ENCODE measurements at places on chromosomes 3 and 15. TPM values are rescaled to one million over a fixed set of nuclear protein-coding genes. Genes with fewer than 3 reads are reported as not detected.

GRCh38 chr3:52572221-52572620 lies 35.8 kb downstream of the UQCC5 start:
- DNase-seq: no peak

GRCh38 chr3:127637546-127637945 lies 8.6 kb downstream of the PODXL2 start:
- DNase-seq: peak; percentile 79

DNA sequence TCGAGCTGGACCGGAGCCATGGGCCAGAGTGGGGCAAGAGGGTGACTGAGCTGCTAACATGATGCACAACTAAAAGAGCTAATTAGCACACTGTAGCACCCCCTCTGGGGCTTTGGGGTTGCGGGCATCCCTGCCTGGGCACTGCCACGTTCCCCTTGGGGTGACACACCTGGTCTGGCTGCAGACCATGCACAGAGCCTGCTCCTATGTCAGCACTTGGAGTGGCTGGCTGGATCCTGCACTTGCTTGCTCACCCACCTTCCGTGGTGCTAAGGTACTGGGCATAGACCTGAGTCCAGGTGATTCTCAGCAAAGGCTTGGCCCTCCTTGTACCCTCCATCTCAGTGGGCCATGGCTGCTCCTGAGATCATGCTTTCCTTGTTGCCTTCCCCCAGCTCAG lies 12.8 kb upstream of the SPTBN5 start:
- no peak for DNase-seq

DNA sequence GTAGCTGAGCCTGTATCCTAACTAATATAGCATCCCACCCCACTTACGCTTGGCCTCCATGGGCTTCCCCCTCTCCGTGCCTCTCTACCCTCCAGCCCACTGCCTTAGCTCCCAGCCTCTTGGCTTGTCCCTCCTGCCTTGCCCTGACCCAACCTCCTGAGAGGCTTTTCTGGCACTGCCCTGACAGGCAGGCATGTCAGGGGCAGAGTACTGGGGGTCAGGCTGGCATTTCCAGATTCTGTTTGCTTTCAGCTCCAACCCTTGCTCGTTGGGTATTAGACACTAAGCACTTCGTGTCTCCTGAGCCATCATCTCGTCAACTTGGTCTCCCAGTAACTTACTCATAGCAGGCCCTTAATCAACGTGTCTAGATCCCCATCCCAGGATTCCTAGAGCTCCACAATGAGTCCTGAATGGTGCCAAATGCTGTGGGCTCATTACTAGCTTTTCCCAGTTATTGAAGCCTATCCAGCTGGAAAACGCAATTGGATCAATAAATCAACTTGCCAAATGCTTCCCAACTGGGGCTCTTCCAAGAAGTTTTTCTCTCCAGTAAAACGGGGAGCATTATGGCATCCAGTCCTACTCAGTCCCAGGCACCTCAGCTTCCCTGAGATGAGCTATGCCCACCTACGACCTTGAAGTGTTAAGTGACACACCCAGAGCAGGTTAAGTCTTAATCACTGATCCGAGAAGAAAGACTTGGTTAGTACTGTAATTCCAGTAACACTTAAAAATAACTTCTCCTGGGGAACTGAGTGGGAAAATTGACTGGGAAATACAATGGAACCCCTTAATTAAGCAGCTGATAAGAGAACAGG lies 78.5 kb upstream of the DLG1 start:
- no peak for DNase-seq

DNA sequence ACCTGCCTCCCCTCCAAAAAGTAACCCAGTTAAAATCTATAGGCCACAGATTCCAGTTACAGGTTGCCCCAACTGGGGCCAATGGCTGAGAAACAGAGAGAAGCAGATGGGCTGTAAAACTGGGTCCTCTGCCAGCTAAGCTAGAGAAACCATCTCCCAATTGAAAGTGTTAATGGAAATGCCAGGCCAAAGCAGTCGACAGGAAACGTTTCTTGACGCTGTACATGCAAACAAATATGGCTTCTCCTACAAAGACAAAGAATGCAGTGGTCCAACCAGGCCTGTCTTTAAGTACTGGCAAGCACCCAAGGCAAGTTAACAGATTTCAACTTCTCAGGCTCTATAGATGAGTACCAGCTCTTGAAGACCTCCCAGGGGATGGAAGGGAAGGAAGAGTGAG lies 71.3 kb downstream of the MAGI1 start:
- DNase-seq: no peak

DNA sequence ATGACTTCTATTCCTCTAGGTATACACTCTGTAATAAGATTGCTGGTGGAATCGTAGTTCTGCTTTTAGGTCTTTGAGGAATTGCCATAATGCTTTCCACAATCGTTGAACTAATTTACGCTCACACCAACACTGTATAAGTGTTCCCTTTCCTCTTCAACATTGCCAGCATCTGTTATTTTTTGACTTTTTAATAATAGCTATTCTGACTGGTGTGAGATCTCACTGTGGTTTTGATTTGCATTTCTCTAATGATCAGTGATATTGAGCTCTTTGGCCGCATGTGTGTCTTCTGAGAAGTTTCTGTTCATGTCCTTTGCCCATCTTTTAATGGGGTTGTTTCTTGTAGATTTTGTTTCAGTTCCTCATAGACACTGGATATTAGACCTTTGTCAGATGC lies 12.8 kb downstream of the NXPE3 start:
- no peak for DNase-seq

- DNase-seq: no peak
These were observed 582.2 kb downstream of the FOXP1 start for GRCh38 chr3:71001303-71001830.

DNA sequence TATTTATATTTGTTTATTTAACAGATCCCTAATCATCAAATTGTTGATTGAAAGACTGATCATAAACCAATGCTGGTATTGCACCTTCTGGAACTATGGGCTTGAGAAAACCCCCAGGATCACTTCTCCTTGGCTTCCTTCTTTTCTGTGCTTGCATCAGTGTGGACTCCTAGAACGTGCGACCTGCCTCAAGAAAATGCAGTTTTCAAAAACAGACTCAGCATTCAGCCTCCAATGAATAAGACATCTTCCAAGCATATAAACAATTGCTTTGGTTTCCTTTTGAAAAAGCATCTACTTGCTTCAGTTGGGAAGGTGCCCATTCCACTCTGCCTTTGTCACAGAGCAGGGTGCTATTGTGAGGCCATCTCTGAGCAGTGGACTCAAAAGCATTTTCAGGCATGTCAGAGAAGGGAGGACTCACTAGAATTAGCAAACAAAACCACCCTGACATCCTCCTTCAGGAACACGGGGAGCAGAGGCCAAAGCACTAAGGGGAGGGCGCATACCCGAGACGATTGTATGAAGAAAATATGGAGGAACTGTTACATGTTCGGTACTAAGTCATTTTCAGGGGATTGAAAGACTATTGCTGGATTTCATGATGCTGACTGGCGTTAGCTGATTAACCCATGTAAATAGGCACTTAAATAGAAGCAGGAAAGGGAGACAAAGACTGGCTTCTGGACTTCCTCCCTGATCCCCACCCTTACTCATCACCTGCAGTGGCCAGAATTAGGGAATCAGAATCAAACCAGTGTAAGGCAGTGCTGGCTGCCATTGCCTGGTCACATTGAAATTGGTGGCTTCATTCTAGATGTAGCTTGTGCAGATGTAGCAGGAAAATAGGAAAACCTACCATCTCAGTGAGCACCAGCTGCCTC lies 14.7 kb downstream of the THBS1 start:
- no peak for DNase-seq

- no peak for DNase-seq
These were observed 78.6 kb downstream of the CTNNB1 start for GRCh38 chr3:41277790-41278465.

DNA sequence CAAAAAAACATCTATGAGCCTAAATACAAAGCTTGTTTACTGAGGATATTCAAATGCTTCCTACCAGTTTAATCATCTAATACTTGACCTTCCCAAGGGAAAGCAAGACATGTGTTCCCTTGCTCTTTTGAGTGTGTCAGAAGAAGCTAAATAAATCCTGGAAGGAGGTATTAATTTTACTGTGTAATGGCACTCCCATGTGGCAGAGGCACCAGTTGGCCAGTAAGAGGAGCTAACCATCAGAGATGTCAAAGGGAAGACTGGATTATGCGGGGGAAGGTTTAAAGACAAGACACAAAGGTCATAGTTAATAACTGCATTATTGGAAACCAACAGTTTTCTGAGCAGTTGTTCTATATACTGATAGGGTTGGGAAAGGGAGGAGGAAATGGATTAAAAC lies 125.1 kb downstream of the SUCLG2 start:
- peak; percentile 57 for DNase-seq

GRCh38 chr3:184592371-184593219 lies 31.0 kb downstream of the EPHB3 start:
- no peak for DNase-seq

DNA sequence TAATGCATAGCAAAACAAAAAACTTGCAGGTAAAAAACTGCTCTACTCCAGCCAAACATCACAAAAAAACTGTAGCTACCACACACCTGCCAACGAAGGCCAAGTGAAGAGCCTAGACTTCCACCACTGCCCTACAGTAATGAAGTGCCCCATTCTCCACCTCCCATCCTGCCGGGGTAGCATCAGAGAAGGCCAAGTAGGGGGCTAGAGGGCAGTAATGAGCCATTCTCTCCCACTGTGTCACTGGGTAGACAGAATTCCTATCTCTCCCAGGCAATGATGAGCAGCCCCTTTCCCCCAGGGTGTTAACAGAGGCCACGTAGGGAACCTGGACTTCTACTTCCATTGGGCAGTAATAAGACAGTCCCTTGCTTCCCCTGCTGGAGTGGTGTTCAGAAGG lies 9.5 kb downstream of the SEC22C start:
- DNase-seq: peak; percentile 87

DNA sequence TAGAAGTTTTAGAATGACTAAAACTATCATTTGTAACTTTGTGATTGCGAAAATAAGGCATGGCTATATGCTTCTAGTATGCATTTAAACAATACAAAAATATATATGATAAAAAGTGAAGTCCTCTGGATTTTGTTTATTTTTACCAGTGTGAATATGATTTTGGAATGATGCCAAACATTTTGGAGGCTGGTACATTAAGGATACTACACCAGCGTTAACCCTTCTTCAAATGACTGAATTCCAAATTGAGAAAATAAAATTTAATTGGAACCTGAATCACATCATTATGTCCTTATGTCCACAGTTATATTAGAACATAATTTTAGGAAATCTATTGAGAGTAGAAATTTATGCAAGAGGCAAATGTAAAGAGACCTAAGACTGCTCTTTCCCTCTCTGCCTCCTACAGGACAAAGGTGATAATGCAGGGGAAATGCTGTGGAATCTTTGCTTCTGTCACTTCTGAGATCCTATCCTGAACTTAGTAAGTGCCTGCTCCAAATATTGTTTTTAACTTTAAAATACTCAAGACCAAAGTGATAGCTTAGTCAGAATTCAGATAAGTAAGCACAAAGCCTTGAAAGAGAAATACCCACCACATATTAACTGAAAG lies 121.1 kb upstream of the NANOGP8 start:
- peak; percentile 39 for DNase-seq

DNA sequence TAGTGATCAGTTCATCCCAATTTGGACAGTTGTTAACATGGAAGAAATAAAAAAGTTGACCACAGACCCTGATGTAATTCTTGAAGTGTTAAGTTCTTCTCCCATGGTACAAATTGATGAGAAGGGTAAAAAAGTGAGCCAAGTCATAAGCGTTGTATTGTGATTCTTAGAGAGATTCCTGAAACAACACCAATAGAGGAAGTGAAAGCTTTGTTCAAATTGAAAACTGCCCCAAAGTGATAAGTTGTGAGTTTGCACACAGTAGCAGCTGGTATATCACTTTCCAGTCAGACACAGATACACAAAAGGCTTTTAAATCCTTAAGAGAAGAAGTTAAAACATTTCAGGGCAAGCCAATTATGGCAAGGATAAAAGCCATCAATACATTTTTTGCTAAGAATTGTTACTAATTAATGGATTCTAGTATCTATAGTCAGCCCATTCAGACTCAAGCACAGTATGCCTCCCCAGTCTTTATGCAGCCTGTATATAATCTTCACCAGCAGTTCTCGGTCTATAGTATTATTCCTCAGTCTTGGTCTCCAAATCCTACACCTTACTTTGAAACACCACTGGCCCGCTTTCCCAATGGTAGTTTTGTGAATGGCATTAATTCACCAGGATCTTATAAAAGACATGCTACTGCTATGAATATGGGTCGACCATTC lies 38.2 kb downstream of the CDIN1 start:
- no peak for DNase-seq

- DNase-seq: peak; percentile 83
These were observed 20.9 kb downstream of the TRPM1 start for GRCh38 chr15:31080591-31081014.

GRCh38 chr15:26049900-26050657 lies 187.0 kb upstream of the ATP10A start:
- no peak for DNase-seq

GRCh38 chr3:171644681-171645080 lies 165.6 kb downstream of the PLD1 start:
- DNase-seq: no peak

DNA sequence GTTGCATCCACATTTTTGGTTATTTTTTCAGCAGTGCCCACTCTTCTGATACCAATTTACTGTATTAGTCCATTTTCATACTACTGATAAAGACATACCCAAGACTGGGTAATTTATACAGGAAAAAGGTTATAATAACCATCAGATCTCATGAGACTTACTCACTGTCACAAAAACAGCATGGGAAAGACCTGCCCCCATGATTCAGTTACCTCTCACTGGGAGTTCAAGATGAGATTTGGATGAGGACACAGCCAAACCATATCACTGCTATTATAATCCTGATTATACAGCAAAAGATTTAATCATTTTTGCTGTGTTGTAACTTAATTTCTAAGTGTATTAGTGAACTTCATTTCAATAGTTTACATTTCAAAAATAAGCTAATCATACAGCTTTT lies 6.6 kb downstream of the ZBED2 start:
- DNase-seq: no peak

DNA sequence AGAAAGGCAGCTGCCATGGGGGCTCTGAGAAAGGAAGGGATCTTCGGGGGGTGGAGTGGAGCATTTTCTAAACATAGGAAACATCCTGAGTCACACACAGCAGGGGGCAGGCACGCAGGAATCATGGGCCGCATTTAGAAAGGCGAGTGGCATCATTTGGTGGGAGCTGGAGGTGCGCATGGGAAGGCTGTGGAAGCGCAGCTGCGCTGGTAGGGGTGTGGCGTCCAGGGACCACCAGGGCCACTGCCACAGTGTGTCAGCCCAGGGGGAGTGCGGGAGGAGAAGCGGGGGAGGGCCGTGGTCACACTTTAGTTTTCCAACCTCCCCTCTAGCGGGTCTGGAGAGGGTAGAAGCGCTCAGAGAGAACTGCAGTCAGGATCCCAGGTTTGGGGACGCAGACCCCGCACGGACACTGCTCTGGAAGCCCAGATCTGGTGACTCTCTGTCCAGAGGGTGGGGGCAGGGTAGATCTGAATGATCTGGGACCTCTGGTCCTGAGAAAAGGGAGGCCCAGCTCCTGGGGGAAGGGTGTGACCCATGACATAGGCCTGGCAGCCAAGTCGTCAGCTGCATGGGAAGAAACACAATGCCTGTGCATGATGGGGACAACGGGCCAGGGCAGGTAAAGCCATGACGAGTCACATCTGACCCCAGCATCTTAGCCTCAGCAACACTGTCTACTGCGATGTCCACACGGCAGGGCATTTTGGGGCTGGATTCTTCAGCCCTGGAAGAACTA lies 88.0 kb upstream of the IQSEC1 start:
- no peak for DNase-seq

The FBXW12 gene
- total RNA-seq: not detected

The UROC1 gene
- 0.05 TPM for total RNA-seq

The RAD54L2 gene
- 11.6 TPM for total RNA-seq

The GOLGA6B gene
- total RNA-seq: not detected

The RLBP1 gene
- total RNA-seq: 37.2 TPM

The EXD1 gene
- total RNA-seq: 0.51 TPM

The SPTBN5 gene
- 0.03 TPM for total RNA-seq

The FAM81A gene
- 21.2 TPM for total RNA-seq

The SOX14 gene
- not detected for total RNA-seq
